ENCODE measurements at places on chromosomes 16 and 17. TPM values are rescaled to one million over a fixed set of nuclear protein-coding genes. Genes with fewer than 3 reads are reported as not detected.
A peak's percentile ranks its signal among the peaks of the same experiment; 100 is the strongest.

DNA sequence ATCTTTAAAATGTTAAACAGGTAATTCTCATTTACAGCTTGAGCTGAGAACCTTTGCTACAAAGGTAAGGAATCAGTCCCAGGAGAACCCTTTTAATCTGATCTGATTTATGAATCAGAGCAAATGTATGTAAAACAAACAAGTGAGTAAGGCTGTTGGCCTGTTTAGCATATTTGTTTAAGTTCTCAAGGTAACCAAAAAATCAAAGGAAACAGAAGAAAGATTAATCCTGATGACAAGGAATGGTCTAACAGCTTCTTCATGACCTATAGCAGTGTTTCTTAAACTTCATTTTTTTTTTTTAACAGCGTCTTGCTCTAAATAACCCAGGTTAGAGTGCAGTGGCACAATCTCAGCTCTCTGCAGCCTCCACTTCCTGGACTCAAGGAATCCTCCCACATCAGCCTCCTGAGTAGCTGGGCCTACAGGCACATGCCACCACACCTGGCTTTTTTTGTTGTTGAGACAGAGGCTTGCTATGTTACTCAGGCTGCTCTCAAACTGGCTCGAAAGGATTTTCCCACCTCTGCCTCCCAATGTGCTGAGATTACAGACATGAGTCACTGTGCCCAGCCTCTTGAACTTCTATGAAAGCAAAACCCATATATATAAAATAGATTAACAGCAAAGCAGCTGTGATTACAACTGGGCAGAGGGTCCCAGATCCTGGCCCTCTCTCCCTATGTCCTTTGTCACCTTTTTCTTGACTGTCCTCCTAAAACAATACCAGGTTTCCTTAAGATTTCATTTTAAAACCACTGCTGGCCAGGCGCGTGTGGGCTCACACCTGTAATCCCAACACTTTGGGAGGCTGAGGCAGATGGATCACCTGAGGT lies 5.1 kb upstream of the JPT1 start:
- peak; percentile 47 for DNase-seq

KCNJ16 gene
- total RNA-seq, result not detected

- no peak for DNase-seq
These were observed 1.3 kb downstream of the SRL start for GRCh38 chr16:4240624-4241023.

LRRC75A gene
- 7.4 TPM for total RNA-seq

SLC52A1 gene
- 0.40 TPM for total RNA-seq

MSLN gene
- total RNA-seq, result not detected

- DNase-seq, result no peak
These were observed 14.1 kb downstream of the FAM222B start for GRCh38 chr17:28828294-28829040.

- DNase-seq, result no peak
These were observed 1196.6 kb downstream of the CDH11 start for GRCh38 chr16:63925221-63925620.

DNA sequence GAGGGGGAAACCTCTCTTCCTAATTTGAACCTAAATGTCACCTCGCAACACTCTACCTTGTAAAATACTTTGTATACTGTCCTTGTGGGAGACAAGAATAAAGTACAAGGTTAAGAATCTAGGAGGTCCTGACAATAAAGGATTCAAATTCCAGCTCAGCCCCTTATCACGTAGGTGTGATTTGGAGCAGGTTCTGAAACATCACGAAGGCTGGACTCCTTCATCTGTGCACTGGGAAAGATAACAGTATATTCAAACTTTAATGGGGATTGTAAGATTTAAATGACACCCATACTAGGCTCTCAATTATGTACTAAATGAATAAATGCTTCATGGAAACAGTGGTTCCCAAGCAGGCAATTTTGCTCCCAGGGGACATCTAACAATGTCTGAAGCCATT lies 2.1 kb downstream of the TXNDC11 start:
- no peak for DNase-seq

CD19 gene
- 1.8 TPM for total RNA-seq

- no peak for DNase-seq
These were observed 373.7 kb downstream of the SNX29 start for GRCh38 chr16:12349936-12350850.

GRCh38 chr17:33451221-33451620 lies 158.1 kb upstream of the ASIC2 start:
- DNase-seq, result no peak

LITAFD gene
- not detected for total RNA-seq

- peak; percentile 69 for DNase-seq
These were observed 20.3 kb downstream of the METRNL start for GRCh38 chr17:83099570-83100181.

- DNase-seq, result no peak
These were observed 111.4 kb downstream of the SNX29 start for GRCh38 chr16:12087901-12088421.
